Stimulated activated CD4-positive, alpha-beta T cell treated with anti-CD3 and anti-CD28 coated beads, Interleukin-15, amount 100 ng/mL, for 1 hour (primary cell): ENCODE measurements at places on chromosomes 7 and 10.

- DNase-seq, result no peak
These were observed at the start of gene HMX2 for GRCh38 chr10:123147635-123148413. HMX2 (plus strand) TSS chr10:123148136; CDS start chr10:123148379, 243 bp downstream.

DNA sequence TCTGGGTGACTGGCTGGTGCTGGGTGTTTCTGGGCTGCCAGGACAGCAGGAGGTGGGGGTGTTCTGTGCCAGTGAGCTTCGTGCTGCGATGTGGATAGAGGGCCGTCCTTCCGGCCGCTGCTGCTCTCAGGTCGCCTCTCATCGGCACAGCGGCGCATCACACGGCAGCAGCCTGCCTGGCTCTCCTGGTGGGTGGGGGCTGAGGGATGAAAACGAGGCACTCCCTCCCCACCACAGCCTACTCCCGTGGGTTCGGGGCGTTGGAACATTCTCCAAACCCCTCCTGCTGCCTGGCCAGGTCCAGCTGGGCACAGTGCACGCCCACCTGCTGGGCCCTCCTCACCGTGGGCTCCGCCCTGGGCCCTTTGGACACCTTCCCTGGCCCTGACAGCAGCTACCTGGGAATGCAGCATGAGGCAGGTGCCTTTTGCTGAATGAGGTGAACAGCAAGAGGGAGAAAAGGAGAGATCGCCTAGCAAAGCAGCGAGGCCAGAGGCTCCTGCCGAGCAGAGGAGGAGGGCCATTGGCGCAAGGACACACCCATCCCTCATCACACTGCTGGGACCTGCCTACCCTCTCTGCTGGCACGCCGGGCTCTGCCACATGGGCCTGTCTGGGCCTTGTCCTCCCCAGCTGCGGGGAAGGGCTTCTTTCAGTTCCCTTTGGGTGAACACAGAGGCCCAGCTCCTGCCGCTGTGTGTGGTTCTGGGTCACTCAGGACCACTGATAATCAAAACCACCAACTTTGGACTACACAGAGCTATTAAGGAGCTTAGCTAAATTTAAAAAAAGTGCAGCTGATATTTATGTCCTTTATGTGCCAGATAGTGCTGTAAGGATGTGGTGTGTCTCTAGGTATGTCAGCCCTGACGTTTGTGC, 33.4 kb downstream of the INPP5A start:
- DNase-seq, result no peak

DNA sequence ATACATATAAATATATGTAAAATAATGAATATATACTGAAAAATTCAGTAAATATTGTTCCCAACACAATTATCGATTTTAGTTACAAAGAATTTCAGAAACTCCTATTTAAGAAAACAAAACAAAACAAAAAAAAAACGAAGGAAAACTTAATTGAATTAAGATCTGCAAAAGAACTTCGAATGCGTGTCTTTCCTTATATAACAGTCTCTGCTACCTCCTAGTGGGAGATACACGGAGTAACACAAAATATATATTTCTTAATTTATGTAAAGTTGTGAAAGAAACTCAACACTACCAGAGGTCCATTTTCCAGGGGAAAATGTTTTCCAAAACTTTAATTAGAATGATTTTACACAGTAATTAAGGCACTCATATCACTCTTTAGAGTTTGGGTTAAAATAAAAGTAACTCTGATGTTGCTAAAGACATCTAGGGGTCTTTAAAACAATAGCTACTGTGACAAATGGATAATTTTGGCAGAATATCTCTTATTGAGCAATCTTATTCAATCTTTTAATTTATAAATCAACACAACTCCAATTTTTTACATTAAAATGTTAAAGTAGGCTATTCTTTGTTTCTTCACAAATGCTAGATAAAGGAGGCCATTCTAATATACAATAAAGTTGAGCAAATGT, 41.6 kb downstream of the NEBL start:
- DNase-seq, result no peak

DNA sequence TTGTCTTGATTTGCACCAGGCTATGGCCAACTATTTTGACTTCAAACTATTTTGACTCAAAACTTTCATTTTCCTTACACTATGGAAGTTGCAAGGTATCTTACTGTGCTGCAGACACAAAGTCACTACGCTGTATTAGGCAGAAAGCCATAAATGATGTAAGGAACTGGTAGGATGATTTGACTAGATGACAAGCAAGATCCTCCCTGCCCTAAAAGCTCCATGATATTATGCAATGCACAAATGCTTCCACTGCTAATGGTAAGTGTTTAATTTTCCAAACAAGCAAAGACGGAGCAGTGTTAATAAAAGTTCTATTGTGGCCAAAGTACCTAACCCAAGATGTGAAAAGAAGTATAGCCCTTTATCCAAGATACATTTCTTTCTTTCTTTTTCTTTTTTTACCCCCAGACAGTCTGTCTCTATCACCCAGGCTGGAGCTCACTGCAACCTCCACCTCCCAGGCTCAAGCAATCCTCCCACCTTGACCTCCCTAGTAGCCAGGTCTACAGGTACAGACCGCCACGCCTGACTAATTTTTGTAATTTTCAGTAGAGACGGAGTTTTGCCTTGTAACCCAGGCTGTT, 98.2 kb downstream of the ANK3 start:
- no peak for DNase-seq

DNA sequence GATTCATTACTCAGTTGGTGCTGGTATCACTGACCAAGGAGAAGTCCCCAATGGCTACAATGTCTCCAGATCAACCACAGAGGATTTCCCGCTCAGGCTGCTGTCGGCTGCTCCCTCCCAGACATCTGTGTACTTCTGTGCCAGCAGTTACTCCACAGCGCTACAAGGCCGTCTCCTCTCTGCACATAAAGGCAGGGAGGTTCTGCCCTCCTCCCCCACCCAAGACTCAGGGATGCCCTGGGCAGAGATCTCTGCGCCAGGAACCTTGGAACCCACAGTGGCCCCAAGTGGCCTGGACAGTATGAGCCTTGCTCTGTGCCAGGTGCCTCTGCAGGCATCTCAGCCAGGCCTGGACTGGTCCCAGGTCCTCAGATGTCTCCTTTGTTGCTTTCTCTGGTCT, 193.4 kb upstream of the PRSS58 start:
- no peak for DNase-seq

DNA sequence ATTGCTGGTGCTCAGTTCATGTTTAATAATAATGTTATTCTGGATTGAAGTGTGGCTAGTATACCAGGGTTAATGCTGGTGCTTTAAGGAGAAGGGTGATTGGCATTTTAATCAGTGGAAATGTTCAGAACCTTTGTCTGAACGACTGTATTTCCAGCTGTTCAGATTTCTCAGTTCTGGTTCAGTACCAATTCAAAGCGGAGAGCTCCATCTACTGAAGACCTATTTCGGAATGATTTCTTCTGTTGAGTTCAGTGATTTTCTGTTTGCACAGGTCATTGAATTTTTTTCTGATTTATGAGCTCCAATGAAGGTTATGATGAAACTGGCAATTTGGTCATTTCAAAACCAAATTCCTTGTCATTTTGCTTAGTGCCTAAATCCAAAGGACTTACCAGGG, 160.1 kb downstream of the EXOC4 start:
- no peak for DNase-seq

DNA sequence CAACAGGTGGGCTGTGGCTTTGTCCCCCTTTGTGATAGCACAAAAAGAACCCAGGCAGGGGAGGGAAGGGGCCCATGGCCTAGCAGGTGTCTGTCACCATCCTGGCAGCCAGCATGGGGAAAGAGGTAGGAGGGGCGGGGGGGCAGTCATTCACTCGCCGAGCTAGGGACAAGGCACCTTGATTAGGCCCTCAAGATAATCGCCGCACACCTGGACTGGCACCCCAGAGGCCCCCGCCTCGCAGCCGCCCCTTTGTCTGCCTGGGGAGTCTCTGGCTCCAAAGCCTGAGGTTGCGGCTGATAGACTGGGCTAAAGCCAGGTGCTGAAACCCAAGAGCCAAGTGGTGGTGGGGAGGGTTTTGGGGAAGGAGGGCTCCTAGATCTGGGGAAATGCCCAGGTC, 151.2 kb upstream of the PCBD1 start:
- no peak for DNase-seq

DNA sequence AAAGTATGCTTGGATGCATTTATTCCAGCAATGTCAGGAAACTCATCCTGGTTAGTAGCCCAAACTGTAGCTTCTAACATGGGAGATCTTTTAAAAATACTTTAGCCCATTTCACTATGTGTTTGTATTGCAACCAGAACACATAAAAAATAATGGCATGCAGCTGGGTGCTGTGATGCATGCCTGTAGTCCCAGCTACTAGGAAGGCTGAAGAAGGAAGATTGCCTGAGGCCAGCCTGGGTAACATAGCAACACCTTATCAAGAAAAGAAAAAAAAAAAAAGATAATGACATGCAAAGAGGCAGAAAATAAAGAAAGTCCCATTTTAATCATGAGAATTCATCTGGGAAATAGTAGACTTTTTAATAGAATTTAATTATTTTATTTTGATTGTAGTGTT, 517.0 kb upstream of the TEX47 start:
- no peak for DNase-seq

GRCh38 chr10:82288461-82288881, 413.5 kb downstream of the NRG3 start:
- no peak for DNase-seq
